Cerebellar nuclear complex (tissue), 1 donor: ENCODE measurements at places on chromosomes 1 and 21.

DNA sequence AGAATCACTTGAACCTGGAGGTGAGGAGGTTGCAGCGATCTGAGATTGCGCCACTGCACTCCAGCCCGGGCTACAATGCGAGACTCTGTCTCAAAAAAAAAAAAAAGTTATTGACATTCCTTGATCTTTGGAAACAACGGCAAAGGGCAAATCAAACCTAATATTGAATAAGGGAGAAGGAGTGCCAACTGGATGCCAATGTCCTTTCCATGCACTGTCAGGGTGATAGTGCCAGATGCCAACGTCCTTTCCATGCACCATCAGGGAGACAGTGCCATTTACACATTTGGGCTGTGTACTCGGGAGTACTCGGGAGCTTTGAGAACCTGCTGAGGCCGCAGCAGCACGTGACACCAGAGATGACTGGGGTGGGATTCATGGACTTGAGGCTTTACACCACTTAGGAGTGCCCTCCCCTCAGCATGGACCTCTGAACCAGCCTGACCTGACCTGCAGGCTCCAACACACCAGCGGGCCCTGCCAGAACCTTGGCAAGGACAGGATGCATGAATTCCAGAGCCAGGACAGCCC lies 34.5 kb upstream of the SOD1 start:
- DNase-seq: no peak

DNA sequence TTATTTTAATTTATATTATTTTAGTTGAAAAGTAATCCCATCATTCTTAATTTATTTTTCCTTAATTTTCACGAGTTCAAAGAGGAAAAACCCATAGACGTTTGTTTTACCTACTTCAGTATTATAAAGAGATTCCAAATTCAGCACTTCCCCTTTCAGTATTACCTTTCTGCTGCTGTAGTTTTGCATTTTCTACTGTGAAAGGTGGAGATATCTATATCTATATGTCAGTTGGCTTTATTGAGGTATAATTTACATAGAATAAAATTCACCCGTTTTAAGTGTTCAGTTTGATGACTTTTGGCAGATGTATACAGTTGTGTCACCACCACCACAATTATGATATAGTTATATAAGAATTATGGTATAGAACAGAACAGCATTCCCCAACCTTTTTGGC lies 33.0 kb downstream of the MAST2 start:
- DNase-seq: no peak

- DNase-seq: no peak
These were observed 7.4 kb upstream of the AGMAT start for GRCh38 chr1:15592285-15592684.

DNA sequence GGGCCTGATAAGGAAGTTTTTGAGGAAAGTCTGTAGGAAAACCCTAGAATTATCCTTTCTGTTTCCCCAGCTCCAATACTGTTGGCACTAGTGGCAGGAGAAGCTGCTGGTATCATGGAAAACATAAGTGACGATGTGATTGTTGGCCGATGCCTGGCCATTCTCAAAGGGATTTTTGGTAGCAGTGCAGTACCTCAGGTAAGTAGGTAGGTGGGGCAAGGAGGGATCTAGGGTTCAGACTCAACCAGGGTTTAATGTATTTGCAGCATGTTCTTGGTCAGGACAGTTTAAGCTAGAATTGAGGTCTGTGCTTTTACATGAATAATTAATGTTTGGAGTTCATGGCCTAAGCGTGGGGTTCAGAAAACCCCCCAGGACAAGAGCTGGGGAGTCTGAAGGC lies 62.1 kb downstream of the KDM1A start:
- DNase-seq: no peak

GRCh38 chr1:2194319-2194897 lies at the start of gene FAAP20:
Gene FAAP20 (minus strand): TSS chr1:2194772. CDS start chr1:2194749, 23 bp downstream.
- DNase-seq: no peak

DNA sequence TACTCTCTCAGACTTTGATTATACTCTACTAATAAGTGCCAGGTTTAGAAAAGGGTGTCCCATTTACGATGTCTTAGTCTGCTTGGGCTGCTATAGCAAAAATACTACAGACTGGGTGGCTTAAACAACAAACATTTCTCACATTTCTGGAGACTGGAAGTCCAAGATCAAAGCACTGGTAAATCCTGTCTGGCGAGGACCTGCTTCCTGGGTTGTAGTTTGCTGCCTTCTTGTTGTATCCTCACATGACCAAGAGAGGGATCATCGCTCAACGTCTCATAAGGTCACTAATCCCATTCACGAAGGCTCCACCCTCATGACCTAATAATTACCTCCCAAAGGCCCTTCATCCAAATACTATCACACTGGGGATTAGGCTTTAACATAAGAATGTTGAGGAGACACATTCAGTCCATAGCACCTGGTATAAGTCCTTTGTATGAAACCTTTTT lies 12.0 kb downstream of the PRDX6 start:
- DNase-seq: no peak

DNA sequence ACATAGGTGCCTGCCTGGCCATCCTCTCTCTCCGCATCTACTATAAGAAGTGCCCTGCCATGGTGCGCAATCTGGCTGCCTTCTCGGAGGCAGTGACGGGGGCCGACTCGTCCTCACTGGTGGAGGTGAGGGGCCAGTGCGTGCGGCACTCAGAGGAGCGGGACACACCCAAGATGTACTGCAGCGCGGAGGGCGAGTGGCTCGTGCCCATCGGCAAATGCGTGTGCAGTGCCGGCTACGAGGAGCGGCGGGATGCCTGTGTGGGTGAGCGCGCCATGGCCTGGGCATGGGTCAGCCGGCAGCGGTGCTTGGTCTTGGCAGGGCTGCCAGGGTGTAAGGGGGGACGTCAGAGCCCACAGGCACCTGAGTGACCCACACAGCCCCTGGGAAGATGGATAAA lies 13.3 kb downstream of the EPHA8 start:
- DNase-seq: no peak
